ENCODE measurements at places on chromosomes 16 and 17.
A peak's percentile ranks its signal among the peaks of the same experiment; 100 is the strongest.

DNA sequence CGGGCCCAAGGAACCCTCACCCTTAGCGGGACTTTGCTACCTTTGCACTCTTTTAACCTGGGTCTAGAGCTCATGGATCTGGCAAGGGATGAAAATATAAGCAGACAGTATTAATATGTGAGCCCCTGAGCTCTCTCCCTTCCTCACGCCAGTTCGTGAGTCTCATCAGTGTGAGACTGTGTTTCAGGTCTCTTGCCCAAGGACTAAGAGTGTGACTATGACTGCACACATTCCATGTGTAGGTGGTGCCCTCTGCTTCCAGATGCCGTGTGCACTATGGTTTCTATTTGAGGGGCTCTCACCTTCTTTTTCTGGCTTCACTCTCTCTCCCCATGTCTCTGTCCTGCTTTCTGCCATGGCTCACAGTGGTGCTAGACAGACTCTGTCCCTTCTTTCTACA lies 40.5 kb downstream of the DHRS7B start:
- no peak for DNase-seq

DNA sequence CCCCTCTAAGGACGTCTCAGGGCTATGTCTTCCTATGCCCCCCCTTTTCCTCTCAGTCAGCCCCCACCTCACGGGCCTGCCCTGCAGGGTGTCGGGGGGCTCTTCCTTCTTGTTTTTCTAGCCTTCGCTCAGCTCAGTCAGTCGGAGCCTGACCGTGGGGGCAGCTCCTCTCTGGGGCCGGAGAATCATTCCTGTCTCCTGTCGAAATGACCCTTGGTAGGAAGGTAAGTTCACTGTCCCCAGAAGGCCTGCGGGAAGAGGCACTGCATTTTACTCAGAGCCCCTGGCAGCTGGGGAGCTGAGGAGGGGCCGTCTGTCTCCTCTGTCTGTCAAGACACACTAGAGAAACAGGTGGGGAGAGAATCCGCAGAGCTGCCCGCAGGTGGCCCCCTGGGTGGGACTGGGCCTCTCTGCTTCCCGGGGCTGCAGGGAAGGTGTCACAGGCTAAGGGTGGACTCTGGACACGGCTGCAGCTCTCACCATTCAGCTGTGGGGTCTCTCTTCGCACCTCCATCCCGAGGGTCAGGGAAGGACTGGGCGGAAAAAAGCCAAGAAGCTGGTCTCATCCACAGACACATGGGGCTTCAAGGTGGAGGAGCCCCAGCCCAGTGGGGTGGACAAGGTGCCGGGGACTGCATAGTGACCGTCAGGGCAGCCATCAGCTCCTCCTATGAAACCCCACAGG lies 112.8 kb upstream of the TNRC6C start:
- DNase-seq: no peak

DNA sequence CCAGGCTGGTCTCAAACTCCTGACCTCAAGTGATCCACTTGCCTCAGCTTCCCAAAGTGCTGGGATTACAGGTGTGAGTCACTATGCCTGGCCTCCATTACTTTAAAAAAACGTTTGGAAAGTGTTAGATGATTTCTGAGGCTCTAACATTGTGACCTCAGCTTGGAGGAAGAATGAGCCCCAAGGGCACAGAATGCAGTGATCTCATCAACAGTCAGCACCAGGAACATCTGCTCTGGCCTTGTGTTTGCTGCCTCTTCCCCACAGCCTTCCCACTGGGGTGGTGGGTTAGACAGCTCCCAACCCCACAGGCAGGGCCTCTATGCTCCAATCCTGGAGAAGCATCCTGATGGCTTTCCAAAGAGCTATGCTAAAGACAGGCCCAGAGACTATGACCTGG lies 37.7 kb upstream of the SREBF1 start:
- DNase-seq: no peak

- no peak for DNase-seq
These were observed 116.4 kb upstream of the SMURF2 start for GRCh38 chr17:64778240-64779097.

- no peak for DNase-seq
These were observed 93.5 kb downstream of the WWOX start for GRCh38 chr16:78192734-78193488.

DNA sequence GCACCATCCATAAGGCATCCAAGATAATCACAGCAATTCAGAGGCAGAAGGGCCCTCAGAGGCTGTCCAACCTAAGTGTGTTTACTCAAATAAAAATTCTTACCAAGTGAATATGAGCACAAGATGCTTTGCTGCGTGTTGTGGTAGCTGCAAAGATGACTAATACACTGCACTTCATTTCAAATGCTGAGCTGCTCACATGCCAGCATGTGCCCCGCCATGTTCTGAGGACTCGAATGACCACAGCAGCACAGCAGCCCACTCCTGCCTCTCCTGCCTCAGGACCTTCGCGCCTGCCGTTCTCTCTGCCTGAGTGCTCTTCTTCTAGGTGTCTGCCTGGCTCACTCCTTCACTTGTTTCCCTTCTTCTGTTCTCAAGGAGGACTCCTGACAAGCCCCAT lies 19.0 kb downstream of the PIK3R5 start:
- DNase-seq: no peak

GRCh38 chr17:69336996-69337395 lies 10.1 kb upstream of the ABCA5 start:
- DNase-seq: no peak

DNA sequence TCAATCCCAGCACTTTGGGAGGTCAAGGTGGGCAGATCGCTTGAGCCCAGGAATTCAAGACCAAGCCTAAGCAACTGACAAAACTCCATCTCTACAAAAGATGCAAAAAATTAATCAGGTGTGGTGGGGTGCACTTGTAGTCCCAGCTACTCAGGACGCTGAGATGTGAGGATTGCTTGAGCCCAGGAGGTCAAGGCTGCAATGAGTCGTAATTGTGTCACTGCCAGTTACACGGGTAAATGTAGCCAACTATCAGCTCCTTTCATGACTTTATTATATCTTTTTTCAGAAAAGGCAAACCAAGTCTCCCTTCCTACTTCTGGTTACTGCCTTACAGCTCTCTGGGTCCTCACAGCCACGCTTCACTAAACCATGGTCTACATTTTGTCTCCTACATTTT lies 4.0 kb downstream of the SDF2 start:
- DNase-seq: no peak

DNA sequence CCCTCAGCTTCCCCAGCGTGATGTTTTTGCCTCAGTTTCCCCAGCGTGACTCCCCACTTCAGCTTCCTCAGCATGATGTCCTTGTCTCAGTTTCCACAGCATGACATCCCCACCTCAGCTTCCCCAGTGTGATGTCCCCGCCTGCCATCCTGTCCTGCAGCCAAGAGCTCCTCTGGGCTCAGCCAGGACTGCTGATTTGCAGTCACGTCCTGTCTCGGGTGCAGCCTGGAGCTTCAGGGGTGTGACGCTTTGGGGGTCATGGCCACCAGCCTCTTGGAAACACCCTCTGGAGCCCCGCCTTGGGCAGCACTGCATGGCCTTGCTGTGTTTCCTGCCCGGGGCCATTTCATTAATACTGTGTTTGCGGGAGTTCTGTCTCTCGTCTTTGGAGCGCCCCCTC lies 16.5 kb upstream of the NUDT16L1 start:
- no peak for DNase-seq

DNA sequence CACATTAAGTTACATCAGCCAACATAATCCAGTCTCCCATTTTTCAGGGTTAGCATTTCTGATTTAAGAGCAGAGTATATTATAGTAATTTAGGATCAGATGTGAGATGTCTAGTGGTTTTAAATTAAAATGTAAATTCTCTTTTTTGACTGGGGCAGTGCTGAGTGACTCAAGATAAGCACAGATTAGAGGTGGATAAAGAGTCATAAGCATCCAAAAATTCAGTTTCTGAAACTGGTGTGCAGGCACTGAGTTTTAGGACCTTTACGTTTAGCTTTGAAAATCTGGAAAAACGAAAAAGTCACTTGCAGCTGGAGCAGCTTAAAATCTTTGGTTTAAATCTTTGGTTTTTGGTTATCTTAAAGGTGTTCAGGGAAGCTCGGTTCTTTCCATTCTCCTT lies 190.7 kb downstream of the FTO start:
- DNase-seq: no peak

GRCh38 chr17:39487946-39488345 lies 26.7 kb downstream of the CDK12 start:
- DNase-seq: no peak

DNA sequence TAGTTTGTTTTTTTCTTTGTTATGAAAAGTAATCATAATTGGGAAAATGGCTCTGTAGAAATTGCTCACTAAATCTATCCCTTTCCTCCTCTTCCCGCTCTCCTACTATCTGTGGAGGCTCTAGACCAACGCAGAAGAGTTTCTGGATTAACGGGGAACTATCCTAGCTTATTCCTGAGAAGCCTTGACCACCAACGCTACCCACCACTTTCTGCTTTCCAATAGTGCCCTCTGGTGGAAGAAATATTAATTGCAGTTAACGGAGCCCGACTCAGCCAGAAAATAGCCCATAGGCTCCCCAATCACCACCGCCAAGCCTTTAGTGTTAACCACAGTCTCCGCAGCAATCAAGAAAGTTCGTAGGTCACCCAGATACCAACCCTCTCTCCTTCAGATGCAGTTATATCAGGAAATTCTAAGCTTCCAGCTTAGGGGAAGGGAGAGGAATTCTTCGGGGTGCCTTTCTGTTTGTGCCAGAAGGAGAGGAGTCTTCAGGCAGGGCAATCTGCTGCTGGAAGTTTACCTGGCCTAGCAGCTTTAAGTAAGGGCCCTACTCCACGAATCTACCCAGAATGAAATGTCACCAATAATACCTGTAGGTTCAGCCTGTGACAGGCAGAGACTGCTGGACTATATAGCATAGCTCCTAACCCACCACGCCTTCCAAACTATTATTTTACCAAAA lies 23.0 kb upstream of the NSRP1 start:
- peak; percentile 16 for DNase-seq

DNA sequence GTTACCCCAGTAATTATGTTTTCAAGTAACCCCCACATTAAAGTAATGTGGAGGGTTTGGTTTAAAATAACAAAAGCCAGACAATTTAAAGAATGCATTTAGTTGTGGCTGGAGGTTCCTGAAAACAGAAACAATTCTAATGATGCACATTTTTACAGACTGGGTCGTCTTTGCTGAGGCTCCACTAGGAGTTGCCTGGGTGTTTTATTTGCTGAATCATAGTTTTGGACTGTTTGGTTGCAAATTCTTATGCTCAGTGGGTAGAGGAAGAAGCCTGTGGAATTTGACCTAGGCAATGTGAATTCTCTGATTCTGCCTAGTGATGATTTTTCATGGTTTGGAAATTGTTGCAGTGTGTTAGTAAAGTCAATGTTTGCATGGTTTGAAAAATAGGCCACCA lies 16.3 kb downstream of the SHISA9 start:
- no peak for DNase-seq

GRCh38 chr17:10029129-10029528 lies 124.1 kb upstream of the RCVRN start:
- no peak for DNase-seq

DNA sequence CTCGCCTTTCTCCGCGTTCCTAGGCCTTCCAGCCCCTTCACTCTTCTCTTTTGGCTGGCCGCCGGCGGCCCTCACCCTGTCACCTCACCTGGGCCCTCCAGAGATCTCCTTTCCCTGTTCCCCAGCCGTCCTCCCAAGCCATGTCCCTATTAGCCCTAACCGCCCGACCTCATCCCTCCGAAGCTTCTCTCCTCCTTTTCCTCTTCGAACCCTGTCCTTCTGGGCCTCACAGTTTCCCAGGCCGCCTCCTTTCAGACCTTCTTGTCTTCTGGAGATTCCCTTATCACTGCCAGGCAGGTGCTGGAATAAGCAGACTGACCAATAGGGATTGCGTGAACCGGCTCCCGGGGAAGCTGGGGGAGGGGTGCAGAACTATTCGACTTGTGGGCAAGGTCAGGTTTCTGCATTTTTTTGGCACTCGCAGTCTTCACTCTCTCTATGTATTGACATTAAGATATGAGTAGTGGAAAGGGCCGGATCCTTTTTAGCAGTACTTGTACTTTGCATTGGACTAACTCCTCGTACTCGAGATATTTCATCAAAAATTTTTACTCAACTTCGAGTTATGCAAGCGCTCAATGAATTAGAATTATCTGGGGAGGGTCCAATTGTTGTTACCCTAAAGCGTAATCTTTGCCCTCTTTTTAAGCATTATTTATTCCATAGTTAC lies 690 bp downstream of the RHOT1 start:
- no peak for DNase-seq

GRCh38 chr16:75311383-75311938 lies 60.0 kb upstream of the BCAR1 start:
- DNase-seq: no peak

GRCh38 chr17:57569853-57570252 lies 175.2 kb downstream of the CCDC182 start:
- DNase-seq: no peak

DNA sequence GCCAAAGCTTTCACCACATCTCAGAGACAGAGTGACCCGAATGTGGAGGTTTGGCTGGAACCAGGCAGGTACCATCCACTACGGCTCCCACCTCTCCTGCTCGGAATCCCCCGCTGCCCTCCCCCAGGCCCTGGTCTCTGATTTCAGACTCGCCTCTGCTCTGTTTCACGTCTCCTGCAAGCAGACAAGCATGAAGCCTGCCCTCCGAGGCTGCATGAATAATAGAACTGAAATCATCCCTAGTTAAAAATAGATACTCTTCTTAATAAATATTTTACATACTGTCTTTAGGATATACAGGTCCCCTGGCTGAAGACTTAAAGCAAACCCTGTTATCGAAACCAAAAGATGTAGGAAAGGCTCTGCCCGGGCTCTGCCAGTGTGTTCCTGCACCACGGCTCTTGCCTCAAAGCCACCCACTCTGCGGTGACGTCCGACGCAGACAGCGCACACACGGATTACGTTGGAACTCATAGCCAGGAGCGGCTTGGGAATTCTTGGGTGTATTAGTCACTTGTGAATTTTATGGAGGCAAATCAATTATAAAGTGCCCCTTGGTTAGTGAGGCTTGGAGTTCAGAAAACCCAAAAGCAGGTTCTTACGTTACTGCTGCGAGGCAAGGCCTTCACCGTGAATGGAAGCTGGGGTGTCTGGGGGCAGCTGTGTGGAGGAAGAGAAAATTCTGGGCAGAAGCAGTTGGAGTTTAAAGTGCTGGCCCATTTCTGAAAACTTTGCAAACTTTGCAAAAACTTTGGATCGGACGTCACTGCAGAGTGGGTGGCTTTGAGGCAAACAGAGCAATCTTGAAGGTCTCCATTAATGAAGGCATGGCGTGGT lies 25.6 kb upstream of the NPTX1 start:
- no peak for DNase-seq

Data from stimulated activated CD8-positive, alpha-beta memory T cell treated with anti-CD3 and anti-CD28 coated beads, Interleukin-15, amount 100 ng/mL, for 1 hour (primary cell).